Stimulated activated CD4-positive, alpha-beta T cell treated with anti-CD3 and anti-CD28 coated beads, Interleukin-4, amount 100 ng/mL, for 1 hour (primary cell): ENCODE measurements at places on chromosomes 1 and 21.
A peak's percentile ranks its signal among the peaks of the same experiment; 100 is the strongest.

GRCh38 chr1:32953495-32953894 is 11.1 kb downstream of the RNF19B start:
- no peak for DNase-seq

- no peak for DNase-seq
Observed at GRCh38 chr1:5977494-5978444, 14.5 kb downstream of the NPHP4 start.

- no peak for DNase-seq
Observed at GRCh38 chr1:54834007-54834541, 33.0 kb upstream of the TTC22 start.

- DNase-seq: peak; percentile 2
Observed at GRCh38 chr21:14273736-14274538, 58.0 kb downstream of the RBM11 start.

GRCh38 chr1:228142701-228143136 is 2.6 kb downstream of the GUK1 start:
- DNase-seq: no peak

DNA sequence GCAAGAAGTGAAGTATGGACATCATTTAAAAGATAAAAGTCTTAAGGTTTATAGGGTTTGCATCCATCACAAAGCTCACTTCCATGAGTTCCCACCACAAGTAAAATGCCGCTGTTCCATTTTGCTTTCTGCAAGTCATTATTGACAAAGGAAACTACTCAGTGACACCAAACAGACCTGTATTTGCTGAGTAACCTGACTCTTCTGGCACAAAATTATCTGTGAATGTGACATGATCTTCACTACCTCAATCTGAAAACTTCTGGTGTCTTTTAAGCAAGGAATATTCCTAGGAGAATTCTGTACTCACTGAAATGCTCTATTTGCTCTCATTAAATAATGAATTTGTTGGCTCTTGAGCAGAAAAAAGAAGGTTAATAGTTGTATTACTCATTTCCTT is 1077.4 kb upstream of the ADGRL4 start:
- no peak for DNase-seq

GRCh38 chr1:215731699-215732098 is 164.6 kb downstream of the KCTD3 start:
- DNase-seq: no peak

GRCh38 chr1:232586679-232587078 is 43.3 kb downstream of the SIPA1L2 start:
- no peak for DNase-seq

- DNase-seq: no peak
Observed at GRCh38 chr21:45818276-45818903, 163.2 kb upstream of the COL6A1 start.

DNA sequence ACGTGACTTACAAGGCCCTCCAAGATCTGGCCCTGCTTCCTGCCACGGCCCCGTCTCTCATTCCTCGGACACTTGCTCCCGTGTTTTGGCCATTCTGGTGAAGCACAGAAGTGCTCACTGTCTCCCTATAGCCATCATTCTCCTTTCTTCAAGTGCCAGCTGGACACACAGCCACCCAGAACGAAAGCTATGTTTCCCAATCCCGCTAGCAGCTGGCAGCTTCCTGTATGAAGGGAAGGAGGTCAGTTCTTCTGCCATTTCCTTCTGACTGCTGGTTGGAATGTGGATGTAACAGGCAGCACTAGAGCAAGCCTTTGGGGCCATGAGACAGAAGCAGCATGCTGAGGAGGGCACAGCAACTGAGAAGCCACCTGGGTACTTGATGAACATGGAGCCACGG is 82.8 kb downstream of the TGFBR3 start:
- DNase-seq: no peak

- DNase-seq: no peak
Observed at GRCh38 chr1:40944326-40944725, 35.2 kb upstream of the CTPS1 start.

DNA sequence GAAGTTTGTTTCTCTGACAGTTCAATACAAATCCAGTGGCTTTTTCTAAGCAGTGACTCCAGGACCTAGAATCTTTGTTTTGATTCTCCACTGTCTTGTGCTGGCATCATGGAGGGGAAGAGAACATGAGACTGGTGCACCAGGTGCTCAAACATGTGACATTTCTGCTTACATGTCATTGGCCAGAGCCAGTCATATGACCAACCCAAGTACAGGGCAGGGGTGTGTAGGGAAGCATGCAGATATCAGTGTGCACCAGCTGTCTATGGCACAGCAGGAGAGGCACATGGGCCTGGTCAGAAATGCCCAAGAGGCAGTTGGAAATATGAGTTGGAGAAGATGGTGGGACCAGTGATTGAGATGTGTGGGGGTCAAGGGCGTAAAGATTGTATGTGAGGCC is 297.0 kb downstream of the HHAT start:
- no peak for DNase-seq

DNA sequence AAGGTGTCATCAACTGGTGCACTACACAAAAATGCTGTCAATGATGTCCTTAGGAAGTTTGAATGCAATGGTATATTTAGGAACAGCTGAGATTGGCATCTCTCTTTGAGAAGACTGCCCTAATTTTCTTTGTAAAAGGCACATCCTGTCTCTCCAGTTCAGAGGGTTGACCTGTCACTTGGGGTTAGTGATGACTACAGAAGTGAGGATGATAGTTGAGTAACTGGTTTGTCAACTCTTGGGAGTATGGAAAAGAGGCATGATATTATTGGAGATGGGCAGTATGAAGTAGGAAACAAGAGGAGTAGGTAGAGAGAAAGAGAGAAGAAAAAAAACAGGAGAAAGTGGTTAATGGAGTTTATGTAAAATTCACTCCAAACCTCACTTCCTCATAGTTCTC is 40.4 kb upstream of the PIGC start:
- DNase-seq: no peak

- peak; percentile 43 for DNase-seq
Observed at GRCh38 chr1:55214212-55214933, 791 bp downstream of the USP24 start.

DNA sequence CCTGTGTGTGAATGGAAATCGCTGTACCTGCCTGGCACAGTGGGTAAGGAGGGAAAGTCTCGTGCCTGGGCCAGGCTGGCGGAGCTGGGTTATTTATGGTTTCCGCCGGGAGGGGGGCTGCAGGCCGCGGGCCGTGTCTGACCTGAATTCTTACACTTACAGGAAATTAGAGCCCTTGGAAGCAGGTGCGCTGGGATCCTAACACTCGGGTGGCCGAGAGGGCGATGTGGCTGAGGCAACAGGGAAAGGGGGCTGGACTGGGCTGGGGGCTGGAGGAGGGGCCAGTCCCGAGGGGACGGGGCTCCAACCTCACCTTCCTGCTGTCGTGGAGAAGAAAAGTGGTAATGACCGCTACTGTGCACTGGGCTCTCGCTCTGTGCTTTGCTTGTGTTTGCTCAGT is 109.4 kb upstream of the WNT4 start:
- no peak for DNase-seq

DNA sequence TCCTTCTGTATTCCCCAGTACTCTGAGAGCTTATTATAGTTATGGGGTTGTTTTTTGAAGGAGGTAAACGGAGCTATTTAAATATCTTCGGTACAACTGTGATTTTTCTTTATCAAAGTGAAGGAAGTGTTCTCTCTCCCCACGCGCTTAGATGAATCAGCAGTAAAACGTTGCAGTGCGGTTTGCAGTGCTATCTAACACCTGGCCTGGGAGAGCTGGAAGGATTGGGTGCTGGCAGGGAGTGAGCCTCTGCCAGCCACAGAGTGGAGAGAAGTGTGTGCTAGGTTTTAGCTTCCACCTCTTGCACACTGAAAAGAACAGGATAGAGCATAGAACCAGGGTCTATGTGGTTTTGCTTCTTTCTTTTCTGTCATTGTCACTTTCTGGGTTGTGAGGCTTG is 165.9 kb downstream of the SDCCAG8 start:
- peak; percentile 36 for DNase-seq

- no peak for DNase-seq
Observed at GRCh38 chr1:244211559-244211944, 160.5 kb downstream of the ZBTB18 start.

DNA sequence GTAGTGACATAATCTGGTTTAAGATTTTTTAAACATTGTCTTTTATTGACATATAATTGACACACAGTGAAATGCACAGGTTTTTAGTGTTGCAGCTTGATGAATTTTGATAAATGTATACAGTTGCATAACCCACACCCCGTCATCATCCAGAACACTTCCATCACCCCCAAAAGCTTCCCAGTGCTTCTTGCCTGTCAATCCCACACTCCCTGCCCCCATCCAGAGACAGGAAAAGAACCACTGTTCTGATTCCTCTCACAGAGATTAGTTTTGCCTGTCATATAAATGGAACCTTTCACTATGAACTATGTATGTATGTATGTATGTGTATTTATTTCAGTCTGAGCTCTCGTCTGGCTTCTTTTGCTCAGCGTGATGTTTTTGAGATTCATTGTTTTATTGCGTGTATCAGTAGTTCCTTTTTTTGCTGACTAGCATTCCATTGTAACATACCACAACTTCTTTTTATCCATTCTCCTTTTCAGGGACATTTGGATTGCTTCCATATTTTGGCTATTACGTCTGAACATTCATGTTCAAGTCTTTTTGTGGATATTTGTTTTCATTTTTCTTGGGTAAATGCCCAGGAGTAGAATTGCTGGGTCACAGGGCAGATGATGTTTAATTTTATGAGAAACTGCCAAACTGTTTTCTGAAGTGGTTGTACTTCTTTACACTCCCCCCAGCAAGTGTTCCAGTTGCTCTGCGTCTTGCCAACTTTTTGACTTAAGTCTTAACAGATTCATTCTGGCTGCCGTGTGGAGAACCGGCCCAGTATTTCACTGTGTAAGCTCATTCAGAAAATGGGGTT is 8.7 kb downstream of the UBIAD1 start:
- DNase-seq: no peak

- DNase-seq: no peak
Observed at GRCh38 chr1:31084782-31085569, 19.5 kb upstream of the PUM1 start.

GRCh38 chr1:199312626-199313025 is 673.8 kb downstream of the PTPRC start:
- no peak for DNase-seq

GRCh38 chr1:69305621-69306020 is 262.1 kb upstream of the LRRC7 start:
- DNase-seq: no peak

- DNase-seq: peak; percentile 76
Observed at GRCh38 chr1:25549273-25550154, 6.1 kb downstream of the LDLRAP1 start.

- DNase-seq: no peak
Observed at GRCh38 chr1:218514689-218515088, 169.6 kb downstream of the TGFB2 start.

- no peak for DNase-seq
Observed at GRCh38 chr21:37815893-37816292, 100.4 kb downstream of the KCNJ6 start.

- DNase-seq: no peak
Observed at GRCh38 chr21:35057428-35057827, 8.3 kb upstream of the RUNX1 start.

DNA sequence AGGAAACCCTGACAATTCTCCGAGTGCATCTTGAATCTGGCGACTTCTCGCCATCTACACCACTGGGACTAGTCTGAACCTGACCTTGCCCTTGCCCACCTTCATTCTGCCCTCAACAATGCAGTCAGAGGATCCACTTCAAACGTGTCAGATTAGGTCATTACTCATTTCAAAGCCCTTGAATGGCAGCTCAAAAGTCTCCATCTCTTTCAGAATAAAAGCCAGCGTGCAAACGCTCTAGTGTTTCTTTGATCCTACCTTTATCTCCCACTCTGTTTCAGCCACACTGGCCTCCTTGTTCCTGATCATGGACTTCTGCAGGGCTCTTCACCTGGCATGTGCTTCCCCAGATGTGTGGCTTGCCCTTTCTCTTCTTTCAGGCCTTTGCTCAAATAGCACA is 31.3 kb downstream of the SLC30A1 start:
- no peak for DNase-seq

GRCh38 chr1:226588484-226588883 is 39.9 kb downstream of the STUM start:
- DNase-seq: no peak

DNA sequence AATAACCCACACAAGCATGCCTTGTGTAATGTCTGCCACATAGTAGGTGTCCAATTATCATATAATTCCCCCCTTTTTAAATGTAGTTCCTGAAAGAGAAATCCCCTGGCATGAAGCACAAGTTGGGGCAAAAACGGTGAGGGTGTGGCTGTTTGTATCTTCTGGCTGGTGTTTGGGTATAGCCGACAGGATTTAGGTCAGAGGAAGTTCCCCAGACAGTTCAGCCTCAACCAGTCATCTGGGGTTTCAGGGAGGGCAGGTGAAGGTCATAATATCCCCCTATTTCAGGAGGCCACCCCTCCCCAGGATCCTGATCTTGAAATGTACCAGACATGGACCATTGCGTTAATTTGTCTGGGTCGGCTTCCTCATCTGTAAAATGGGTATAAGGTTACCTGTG is 29.1 kb upstream of the JUN start:
- no peak for DNase-seq

DNA sequence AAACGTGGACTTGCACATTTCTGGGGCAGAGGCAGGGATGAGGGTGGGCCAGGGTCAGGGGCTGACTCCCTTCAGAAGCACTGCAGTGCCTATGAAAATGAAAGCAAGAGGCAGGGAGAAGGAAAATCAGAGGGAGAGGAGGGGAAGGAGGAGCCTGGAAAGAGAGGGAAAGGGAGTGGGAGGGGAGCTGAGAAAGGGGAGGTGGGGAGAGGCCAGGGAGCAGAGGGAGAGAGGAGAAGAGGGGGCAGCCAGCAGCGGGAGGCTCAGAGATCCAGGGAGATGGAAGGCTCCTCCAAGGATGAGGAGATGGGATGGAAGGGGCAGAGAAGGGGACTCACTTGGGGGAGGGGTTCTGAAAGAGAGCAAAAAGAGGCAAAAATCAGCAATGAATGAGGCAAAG is 96.3 kb upstream of the KLHDC7A start:
- no peak for DNase-seq

DNA sequence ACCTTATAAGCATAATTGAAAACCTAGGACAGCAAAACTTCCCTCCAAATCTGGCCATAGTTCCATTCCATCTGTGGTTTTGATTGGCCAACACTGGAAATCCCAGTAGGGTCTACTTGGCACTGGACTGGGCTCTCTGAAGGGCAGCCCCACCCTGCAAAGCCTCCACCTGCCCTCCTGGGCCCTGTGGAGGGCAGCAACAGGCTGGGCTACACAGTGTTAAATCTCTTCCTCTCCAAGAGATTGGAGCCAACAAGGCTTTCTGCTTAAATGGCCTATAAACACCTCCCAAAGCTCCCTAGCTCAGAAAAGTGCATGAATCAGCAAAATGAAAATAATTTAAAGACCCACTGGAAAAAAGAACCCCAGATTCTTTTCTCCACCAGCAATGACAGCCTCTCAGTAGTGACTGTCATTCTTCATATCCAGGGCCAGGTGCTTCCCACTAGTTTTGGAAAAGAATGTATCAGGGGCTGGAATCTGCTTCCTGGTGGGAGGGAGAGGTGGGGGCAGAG is 58.5 kb downstream of the BEND5 start:
- DNase-seq: no peak
